ENCODE measurements at places on chromosomes 16 and 17.
A peak's percentile ranks its signal among the peaks of the same experiment; 100 is the strongest.

- DNase-seq: no peak
Observed at GRCh38 chr17:75110234-75110937, 617 bp downstream of the ARMC7 start.

DNA sequence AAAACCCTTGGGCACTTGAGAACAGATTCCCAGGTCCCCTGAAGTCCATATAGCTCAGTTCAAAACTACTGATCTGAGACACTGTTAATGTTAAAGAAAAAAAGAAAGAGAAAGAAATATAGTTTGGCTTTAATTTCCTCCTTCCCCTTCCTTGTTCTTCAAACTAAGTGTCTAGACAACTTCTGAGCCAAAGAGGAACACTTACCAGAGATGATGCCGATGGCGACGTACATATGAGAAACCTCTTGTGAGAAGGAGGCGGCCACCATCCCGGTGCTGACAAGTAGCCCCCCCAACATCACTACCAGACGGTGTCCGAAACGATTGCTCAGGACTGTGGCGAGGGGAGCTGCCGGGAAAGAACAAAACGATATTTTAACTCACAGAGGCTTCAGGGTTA lies 17.2 kb downstream of the SLC16A6 start:
- no peak for DNase-seq

DNA sequence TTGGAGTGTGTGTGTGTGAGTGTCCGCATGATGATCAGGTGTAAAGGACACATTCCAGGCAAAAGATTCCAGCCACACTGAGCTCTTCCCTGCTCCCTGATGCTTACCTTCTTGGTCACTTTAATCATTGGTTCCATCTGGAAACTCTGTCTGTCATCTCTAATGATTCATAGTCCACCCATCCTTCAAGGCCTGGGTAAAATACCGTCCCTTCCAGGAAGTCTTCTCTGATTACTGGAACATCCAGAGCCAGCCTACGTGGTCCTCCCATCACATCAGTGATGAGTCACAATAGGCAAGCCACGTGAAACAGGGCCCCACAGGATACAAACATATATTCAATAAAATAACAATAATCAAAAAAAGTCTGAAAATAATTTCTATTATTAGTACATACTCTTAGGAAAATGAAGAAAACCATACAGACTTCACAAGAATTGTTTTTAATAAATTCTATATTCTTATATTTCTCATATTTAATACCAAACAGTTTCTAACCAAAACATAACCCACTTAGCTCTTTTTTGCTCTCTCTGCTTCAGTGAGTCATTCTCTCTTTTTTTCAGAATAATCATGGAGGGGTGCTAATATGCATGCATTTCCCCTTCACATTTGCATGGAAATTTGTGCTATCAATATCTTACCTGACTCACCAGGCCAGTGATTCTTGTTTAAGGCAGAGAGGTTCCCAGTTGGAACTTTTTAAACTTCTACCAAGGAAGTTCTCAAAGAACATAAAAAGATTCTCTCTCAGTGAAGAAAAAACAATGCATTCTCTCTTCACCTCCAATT lies 263.2 kb downstream of the TOX3 start:
- DNase-seq: no peak

DNA sequence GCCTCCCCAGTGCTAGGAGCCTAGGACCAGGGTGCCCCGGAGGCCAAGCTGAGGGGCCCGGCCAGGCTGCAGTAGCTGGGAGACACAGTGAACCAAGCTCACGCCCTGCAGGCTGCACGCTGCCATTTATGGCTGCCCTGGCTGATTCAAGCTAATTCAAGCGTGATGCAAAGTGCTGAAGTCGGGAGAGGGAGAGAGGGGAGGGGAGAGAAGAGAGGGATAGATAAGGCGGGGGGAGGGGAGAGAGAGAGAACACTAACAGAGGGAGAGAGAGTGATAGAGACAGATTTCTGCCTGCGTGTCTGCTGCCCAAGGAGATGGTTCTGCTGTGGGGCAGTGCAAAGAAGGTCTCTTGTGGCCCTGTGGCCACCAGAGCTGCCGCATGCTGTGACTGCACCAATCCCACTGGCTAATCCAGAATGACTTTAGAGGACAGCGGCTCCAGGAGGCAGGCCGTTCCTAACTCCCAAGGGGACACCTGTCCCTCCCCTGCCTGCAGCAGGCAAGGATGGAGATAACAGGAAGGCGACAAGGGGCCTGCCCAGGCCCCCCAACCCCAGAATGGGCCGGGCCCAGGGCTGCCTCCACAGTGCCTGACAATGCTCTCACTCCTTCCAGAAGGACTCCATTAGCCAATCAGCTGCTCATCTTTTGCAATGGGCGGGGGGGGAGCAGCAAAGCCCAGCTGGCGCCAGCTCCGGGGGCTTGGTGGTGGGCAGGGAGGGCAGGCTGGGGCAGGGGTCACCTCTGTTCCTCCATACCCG lies 12.9 kb downstream of the MXRA7 start:
- no peak for DNase-seq

DNA sequence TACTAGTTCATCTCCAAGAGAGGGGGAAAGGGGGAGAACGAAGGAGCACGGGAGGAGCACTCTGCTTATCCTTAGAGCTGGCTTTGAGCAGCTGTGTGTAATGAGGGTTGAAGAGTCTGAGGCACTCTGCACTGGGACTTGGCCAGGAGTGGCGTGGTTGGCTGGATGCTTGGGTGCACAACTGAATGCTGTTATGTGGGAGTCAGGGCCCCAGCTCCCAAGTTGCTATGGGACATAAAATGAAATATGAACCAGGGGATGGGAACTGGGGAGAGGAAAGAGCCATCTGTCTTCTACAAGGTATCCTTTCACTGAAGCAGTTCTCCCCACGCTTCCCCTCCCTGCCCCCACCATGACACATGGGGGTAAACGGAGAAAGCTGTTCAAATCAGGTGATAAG lies 105.9 kb upstream of the ANKFN1 start:
- no peak for DNase-seq

- DNase-seq: no peak
Observed at GRCh38 chr17:59361386-59361785, 29.9 kb downstream of the YPEL2 start.

DNA sequence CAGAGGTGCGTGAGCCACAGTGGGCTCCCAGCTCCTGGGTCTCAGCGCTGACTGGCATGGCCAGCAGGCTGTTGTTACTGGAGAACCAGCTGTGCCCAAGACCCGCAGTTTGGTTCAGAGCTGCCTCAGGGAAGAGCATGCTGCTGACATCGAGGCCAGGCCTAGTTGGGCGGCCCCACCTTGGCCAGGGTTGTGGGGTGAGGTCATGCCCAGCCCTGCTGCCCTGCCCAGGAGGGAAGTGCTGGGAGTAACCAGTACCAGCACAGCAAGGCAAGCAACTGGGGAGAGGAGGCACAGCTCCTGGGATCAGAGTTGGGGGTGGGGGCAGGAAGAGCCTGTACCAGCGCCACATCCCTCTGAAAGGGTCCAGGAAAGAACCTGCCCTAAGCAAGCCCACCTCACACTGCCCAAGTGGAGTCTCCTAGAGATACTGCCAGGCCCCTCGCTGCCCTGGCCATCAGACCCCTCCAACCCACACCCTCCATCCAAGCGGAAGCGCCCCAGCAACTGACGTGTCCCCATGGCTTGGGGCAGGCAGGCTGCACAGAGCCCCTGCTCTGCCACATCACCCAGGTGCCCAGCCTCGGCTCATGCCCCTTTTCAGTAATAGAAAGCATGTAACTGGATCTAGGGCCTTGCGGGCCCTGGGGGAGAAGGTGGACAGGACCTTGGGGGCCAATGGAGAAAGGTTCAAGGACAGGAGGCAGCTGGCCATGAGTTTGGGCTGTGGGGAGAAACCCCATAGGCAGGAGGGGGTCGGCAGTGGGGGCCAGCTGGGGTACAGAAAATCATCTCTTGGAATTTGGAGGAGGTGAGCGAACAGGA lies 990 bp downstream of the DOK4 start:
- no peak for DNase-seq

GRCh38 chr17:82528484-82529265 lies 9.1 kb downstream of the FOXK2 start:
- no peak for DNase-seq

- peak; percentile 2 for DNase-seq
Observed at GRCh38 chr16:74304164-74304834, 7.7 kb downstream of the PSMD7 start.

GRCh38 chr17:82737967-82738877 lies 2.8 kb downstream of the FN3K start:
- DNase-seq: no peak

DNA sequence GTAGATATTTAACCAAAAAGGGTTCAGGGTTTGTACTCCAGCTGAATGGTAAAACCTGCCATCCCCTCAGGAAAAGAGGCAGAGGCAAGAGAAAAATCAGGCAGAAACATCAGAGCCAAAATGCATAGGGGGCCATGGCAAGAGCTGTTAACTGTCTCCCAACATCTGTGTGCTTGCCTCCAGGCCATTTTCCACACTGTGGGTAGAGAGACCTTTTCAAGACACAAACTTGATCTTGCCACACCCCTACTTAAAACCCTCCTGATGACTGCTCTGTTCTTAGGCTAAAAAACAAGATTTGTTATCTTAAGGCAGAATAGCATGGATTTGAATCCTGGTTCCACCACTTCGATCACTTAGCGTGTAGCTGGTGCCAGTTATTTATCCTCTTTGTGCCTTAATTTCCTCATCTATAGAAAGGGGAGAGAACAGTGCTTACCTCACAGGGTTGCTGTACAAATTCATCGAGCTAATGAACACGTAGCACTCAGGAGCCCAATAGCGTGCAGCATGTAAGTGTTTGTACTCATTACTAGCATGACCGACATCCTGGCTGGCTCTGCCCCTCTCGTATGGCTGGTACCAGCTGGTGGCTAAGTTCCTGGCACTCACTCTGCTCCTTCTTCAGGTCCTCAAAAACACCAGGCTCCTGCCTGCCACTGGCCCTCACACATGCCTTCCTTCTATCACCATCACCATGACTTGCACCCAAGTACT lies 25.8 kb downstream of the STAT3 start:
- no peak for DNase-seq

DNA sequence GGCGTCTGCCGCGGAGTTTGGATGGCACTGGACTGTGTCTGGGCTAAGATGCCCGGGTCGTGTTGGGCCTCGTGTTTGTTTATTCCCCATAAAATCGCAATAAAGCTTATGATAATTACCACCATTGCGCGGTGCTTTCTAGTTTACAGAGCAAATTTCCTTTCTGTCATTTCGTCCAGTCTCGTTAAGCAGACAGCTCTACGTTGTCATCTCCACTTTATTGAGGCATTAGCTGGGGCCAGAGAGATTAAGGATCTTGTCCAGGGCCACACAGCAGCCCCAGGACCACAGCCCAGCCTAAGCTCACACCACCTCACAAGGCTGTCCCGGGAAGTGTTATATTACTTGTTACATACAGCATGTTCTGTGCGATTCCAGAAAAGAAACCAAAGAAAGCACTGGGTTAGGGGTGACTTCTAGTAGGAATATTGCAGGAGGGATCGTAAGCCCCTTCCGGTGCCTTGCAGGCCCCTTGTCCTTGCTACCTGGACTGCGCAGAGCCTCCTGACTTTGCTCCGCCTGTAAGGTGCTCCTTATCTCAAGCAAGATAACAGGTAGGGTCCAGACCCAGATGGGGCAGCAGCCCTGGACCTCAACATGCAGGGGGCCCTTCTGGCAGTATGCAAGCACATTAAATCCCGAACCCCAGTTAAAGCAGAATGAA lies 6.3 kb downstream of the NOS2 start:
- no peak for DNase-seq

GRCh38 chr17:50872710-50873424 lies 6.7 kb upstream of the TOB1 start:
- peak; percentile 62 for DNase-seq

DNA sequence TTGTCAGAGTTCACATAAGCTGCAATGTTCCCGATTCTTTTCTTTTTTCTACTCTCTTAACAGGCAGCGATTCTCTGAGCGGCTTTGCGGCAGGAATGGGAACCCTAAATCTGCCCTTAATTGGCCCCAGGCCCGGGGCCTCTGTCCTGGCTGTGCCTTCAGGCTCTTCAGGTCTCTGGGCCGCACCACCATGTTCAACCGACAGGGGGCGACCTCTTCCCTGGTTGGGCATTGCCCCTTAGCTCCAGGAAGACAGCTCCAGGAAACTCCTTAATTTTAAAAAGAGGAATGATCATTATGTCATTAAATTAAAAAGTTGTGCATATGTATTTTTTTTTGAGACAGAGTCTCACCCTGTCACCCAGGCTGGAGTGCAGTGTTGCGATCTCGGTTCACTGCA lies 20.3 kb downstream of the CACNG5 start:
- DNase-seq: peak; percentile 16

DNA sequence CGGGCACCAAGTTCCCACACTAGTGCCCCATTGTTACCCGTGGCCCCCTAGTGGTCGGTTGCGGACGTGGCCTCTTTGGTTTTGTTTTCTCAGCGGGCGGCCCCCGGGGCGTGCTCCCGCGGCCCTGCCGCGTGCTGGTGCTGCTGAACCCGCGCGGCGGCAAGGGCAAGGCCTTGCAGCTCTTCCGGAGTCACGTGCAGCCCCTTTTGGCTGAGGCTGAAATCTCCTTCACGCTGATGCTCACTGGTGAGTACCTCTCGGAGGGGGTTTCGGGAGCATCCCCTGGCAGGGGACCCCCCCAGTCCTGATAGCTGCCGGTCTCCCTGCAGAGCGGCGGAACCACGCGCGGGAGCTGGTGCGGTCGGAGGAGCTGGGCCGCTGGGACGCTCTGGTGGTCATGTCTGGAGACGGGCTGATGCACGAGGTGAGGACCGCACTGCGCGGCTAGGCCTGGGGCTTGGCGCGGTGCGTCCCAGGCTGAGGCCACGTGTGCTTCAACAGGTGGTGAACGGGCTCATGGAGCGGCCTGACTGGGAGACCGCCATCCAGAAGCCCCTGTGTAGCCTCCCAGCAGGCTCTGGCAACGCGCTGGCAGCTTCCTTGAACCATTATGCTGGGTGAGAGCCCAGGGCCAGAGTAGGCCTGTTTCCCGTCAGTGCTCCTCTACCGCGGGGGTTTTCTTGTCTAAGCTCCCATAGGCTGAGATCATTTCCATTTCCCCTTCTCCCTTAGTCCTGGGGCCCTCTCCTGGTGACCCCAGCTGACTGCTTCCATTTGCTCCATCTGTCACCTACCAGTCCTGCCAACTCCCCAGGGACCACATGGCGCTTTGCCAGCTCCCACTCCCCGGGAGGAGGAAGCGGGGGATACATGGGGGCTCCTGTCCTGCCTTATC lies 1.7 kb downstream of the SPHK1 start:
- DNase-seq: peak; percentile 86

DNA sequence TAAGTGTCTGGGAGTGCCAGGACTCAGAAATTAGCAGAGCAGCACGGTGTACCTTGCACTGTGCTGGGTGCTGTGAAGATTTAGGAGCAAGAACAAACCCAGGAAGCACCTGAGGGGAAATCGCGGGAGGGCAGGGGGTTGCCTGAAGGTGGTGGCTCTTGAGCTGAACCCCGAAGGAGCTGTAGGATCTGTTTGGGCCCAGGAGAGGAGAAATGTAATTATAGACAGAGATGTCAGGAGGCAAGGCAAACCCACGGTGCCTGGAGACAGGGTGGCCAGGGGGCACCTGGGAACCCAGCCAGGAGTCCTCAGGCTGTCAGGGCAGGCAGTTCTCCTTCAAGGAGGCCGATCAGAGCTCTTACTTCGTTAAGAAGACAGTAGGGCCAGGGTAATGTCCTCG lies 109.1 kb downstream of the C16orf78 start:
- DNase-seq: no peak

Measured in CD4-positive, alpha-beta T cell treated with Interleukin-12 subunit alpha and Interleukin-12 subunit beta, for 1 hour (primary cell).